ENCODE measurements at places on chromosomes 4 and X.

DNA sequence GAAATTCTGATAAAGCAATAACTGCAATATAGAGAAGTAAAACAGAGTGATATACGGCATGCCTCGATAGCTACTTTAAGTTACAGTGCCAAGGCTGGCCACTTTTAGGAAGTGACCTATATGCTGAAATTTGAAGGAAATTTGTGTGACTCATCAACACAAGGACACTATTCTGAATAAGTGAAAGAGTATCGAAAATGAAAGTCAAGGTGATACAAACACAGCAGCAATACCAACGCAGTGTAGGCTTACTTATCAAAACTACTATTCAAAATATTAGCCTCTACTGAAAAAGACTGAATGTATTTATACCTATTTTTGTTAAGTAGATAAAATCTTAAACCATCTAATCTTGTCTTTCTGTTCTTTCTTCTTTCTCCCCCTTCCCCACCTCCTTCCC is 459.9 kb upstream of the GNPDA2 start:
- no peak for DNase-seq

DNA sequence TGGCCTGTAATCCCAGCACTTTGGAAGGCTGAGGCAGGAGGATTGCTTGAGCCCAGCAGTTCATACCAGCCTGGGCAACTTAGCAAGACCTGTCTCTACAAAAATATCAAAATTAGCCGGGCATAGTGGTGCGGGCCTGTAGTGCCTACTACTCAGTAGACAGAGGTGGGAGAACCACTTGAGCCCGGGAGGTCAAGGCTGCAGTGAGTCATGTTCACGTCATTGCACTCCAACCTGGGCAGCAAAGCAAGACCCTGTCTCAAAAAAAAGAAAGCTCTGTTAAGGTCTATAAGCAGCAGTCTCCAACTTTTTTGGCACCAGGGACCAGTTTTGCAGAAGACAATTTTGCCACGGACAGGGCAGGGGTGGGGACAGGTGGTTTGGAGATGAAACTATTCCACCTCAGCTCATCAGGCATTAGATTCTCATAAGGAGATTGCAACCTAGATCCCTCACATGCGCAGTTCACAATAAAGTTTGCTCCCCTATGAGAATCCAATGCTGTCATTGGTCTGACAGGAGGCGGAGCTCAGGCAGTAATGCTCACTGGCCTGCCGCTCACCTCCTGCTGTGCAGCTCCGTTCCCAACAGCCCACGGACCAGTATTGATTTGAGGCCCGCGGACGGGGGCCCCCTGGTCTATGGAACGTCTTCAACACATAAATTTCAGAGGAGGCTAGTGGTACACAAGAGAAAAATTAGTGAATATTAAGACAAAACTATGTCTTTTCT is 67.9 kb downstream of the KLHL8 start:
- DNase-seq: no peak

DNA sequence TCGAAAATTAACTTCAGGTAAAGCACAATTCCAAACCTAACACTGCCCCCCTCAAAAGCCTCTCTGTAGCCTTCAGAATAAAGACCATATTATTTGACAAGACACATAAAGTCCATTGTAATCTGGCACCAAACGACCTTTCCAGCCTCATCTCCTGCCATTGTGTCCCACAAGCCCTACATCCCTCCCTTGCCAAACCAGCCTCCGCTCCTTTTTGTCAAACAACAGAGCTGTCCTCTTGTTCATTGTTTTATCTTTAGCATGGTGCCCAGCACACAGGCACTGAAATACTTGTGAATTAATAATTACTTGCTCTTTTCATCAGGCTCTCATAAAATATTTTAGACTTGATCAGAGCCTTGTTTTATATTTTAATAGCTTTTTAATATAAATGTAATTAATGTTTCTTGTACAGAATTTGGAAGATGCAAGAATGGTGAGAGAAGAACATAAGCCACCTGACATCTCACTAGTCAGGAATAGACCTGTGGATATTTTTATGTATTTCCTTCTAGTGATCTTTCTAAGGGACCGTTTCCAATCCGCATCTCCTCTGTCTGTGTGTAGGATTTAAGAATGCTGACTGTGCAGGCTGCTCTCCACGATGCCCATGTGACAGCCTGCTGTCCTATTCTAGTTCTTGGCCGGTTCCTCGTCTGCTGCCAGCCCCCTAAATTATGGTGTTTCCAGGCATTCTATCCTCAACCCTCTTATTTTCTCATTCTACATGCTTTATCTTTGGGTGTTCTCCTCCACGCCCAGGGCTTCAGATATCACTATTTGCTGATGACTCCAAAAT is 3.0 kb upstream of the IRF2 start:
- DNase-seq: no peak

- DNase-seq: no peak
These were observed 43.9 kb downstream of the SCFD2 start for GRCh38 chr4:53321984-53322289.

DNA sequence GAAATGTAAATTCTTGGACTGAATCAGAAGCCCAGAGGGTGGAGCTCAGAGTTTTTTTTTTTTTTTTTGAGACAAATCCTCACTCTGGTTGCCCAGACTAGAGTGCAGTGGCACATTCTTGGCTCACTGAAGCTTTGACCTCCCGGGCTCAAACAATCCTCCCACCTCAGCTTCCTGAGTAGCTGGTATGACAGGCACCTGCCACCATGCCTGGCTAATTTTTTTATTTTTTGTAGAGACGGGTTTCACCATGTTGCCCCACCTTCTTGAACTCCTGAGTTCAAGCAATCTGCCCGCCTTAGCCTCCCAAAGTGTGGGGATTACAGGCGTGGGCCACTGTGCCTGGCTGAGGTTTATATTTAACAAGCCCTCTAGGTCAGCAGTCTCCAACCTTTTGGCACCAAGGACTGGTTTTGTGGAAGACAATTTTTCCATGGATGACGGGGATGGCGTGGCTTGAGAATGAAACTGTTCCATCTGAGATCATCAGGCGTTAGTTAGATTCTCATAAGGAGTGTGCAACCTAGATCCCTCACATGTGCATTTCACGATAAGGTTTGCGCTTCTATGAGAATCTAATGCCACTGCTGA is 76.7 kb downstream of the FHIP1A start:
- no peak for DNase-seq

DNA sequence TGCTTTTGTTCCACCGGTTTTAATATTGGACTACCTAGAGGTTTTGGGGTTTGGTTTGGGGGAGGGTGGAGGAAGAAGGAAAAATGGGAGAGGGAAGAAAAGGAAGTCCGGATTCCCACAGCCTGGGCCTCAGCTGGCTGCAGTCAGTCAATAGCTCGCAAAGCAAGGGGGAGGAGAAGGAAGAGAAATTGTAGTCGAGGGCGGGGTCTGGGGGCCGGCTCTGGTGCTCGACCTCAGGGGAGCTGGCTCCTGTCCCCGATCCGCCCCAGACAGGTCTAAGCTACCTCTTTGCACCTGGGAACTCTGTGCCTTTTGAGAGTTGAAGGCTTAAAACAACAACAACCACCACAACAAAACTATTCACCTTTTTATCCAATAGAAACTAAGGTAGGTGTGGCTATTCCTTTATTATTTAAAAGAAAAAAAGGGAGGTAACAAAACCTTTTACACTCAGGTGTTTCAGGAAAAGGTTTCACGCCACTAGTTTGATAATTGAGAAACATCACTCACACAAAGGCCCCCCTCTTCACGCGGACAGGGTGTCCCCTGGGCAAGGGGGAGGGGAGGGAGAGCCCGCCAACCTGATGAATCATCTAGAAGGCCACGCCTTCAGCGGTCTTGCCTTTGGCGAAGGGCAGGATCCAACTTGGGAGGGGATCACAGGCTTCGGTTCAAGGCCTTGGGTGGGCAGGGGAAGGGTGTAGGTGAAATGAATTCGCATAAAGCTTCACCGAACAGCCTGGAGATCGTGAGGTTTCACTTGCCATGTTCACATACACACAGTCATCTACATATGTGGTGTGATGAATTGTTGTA is 1.6 kb upstream of the LNX1 start:
- no peak for DNase-seq

GRCh38 chr4:33722254-33722653 is 2522.1 kb downstream of the ARAP2 start:
- no peak for DNase-seq

- peak; percentile 49 for DNase-seq
These were observed 43.7 kb downstream of the MAGEA9 start for GRCh38 chrX:149825424-149825823.

All from CD4-positive, alpha-beta T cell treated with Interleukin-10 for 1 hour (primary cell).